SW 1271 (cell line): ENCODE measurements at places on chromosomes 1 and 21.

- no peak for DNase-seq
Observed at GRCh38 chr1:207910591-207911354, at the start of gene CD34. Gene CD34 (minus strand): TSS chr1:207911125. CDS start chr1:207911080, 45 bp downstream.

DNA sequence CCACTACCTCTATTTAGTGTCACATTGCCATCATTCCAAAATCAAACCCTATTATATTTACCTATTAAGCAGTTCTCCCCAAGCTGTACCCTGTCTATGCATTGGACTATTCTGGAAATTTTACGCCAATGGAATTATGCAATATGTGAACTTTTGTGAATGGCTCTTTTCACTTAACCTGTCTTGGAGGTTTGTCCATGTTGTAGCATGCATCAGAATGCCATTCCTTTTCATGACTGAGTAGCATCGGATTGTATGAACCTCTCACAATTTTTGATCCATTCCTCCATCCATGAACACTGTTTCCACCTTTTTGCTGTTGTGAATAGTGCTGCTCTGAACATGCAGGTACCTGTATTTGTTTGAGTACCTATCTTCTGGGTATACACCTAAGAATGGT is 33.7 kb downstream of the FAM163A start:
- DNase-seq, result no peak

GRCh38 chr21:14607262-14607661 is 61.1 kb upstream of the SAMSN1 start:
- DNase-seq, result no peak

DNA sequence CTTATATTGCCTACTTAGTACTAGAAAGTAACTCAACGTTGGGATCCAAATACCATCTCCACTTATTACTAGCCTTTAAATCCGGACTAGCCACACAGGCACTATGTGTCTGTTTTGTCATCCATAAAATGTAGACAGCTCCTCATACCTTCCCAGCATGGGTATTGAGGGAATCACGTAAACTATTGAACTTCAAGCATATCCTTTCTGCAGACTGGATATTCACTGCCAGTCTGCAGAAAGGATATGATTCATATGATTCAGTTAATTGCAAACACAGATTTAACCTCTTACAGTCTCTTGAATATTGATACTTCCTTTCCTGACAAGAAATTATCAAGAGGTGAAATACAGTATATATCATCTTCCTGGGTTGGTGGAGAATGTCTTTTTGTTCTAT is 186.0 kb downstream of the LEPR start:
- no peak for DNase-seq

GRCh38 chr21:31530897-31531705 is 128.4 kb upstream of the SOD1 start:
- DNase-seq, result no peak

GRCh38 chr1:20266642-20267041 is 24.0 kb upstream of the VWA5B1 start:
- DNase-seq, result no peak

GRCh38 chr21:31928656-31929055 is 55.8 kb downstream of the HUNK start:
- DNase-seq, result no peak
